ENCODE measurements at places on chromosomes 2 and 18.

DNA sequence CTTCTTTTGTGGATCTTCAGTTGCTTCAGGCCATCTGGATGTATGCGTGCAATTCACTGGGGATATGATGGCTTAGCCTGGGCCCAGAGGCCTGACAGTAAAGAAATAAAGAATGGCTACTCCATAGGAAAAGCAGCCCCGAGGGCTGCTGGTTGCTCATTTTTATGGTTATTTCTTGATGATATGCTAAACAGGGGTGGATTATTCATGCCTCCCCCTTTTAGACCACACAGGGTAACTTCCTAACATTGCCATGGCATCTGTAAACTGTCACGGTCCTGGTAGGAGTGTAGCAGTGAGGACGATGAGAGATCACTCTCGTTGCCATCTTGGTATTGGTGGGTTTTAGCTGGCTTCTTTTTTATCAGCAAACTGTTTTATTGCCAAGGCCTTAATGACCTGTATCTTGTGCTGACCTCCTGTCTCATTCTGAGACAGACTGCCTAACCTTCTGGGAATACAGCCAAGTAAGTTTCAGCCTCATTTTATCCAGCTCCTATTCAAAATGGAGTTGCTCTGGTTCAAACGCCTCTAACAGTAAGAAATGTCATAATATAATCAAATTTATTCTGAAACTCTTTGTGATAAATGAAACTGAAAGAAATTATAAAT lies 60.5 kb downstream of the DSEL start:
- no peak for DNase-seq

- no peak for DNase-seq
Observed at GRCh38 chr2:238848976-238849853, 1.3 kb downstream of the TWIST2 start.

DNA sequence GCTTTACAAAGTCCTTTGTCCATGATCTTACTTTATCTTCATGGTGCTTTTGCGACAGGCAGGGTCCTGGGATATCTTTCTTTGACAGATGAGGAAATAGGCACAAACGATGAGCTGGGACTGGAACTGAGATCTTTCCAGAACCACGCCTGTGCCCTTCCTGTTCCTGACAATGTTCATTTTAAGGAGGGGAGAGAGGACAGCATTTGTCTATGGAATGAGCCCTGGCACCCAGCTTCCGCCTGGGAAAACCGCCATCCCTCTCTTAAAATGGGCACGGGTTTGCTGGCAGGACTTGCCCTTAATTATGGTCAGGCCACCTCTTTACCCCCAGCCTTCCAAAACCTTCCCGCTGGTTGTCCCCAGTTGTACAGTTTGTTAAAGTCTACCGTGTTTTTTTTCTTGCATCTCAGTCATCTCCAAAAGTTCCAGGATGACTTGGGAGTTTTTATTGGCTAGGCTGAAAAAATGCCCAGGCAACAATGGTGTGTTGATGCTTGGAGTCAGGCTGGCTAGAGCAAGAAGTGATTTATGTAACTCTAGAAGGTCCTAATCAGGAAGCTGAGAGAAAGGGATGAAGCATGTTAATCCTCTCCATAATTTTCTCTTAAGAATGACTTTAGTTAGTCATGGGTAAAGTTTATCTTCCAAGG lies 264.9 kb upstream of the EPAS1 start:
- no peak for DNase-seq

GRCh38 chr2:6887751-6888192 lies 10.2 kb downstream of the RSAD2 start:
- DNase-seq, result no peak

DNA sequence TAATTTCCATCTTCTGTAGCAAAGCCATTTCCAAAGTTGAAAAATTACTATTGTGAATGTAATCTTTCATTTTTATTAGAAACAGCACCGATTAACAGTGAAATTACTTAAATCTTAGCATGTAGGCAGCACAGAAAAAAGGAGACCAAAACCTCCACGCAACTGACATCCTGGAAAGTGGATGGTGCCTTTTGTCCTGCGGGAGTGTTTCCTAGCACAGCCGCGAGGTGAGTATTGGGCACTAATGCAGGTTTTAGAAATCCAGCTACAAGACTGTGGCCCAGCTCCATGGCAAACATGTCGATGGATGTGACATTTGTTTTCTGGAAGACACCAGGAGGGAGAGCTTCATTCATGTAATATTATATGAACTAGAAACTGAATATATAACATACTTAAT lies 86.9 kb downstream of the MBP start:
- DNase-seq, result no peak

GRCh38 chr2:16881122-16881521 lies 215.5 kb upstream of the CYRIA start:
- DNase-seq, result no peak

DNA sequence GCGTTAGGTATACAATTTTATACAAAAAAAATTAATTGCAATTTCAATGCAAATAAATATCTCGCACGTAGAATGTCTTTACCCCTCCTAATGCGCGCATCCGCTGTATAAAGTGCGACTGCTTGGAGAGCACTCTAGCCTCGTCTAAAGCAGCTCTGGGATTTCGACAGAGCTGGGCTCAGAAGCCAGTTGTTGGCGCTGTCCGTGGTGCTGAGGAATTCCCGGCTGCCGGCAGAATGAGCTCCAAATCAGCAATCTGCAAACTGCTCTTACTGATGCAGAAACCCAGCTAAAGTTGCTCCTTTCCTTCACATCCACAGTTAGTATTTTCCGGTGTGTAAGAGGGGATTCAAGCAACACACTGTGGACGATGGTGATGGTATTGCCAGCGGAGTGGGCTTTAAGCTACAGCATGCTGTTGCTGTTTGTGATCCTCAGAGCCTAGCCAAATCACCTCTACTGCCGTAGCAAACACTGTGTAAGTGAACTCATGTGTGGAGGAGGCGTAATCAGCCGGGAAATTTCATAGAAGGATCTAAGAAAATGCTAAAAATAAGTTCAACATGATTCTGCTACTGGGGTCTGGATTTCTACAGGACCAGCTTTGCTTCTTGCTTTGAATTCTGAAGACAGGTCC lies at the start of gene VWC2L:
Gene VWC2L, plus strand, starts transcription at position 137 of the 637 bp plus-strand sequence. CDS start 3,140 bp downstream, outside the sequence.
- DNase-seq, result peak; percentile 59

DNA sequence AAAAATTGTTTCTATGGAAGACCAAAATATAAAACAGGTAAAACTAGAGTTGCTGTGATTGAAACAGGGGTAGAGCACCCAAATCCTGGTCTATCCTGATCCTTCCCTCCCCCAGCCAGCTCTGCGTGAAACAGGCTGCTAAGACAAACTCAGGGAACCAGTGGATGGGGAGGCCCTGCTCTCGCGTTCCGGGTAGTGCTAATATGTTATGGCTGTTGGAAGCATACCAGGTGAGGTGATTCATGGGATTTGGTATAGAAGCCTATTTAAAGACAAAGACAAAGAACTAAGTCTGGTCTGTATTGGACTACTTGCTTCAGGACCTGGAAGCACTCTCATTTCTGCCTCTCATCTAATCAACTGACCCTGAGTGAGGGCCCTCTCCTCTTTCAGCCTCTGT lies 63.0 kb upstream of the CCBE1 start:
- no peak for DNase-seq

DNA sequence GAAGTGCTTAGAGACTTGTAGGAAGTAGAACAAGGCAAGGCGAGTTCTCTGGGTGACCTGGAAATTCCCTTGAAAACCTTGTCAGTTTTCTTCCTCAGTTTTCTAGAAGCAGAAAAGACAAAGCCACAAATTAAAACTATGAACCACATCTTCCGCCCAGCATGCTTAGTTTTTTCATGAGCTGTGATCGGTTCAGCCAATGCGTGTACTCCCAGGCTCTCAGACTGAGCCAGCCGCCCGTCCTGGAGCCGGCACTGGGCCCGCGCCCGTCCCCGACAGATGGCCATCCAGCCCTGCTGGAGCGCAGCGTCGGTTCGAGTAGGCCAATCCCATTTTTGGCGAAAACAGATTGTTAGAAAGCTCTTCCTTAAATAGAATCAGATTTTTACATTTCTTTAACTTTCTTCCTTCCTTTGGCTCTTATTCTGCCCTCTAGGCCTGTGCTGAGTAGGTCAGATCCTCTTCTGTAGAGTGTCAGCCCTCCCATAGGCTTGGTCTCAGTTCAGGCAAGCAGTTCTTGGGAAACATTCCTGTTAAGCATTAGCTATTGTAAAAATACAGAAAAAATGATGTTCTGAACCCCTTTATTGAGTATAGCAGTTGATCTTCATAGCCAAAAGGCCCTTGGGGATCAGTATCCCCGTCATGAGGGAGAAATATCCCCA lies 112.5 kb downstream of the NCK2 start:
- DNase-seq, result no peak

DNA sequence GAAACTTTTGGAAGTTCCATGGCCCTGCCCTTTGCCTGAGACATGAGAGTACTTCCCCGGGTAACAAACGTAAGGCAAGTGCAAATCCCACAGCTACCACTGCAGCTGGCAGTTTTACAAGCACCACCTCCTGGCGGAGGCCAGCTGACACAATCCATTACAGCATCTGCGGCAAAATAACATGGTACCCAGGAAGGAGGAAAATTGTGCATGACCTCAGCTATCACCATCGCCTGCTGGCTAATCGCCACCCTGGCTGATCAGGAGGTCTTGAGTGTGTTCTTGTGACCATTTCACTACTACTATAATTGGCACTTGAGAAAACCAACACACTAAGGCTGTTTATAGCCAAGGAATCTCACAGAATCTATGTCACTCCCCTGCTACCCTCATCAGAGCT lies 71.7 kb upstream of the SERPINE2 start:
- DNase-seq, result no peak

DNA sequence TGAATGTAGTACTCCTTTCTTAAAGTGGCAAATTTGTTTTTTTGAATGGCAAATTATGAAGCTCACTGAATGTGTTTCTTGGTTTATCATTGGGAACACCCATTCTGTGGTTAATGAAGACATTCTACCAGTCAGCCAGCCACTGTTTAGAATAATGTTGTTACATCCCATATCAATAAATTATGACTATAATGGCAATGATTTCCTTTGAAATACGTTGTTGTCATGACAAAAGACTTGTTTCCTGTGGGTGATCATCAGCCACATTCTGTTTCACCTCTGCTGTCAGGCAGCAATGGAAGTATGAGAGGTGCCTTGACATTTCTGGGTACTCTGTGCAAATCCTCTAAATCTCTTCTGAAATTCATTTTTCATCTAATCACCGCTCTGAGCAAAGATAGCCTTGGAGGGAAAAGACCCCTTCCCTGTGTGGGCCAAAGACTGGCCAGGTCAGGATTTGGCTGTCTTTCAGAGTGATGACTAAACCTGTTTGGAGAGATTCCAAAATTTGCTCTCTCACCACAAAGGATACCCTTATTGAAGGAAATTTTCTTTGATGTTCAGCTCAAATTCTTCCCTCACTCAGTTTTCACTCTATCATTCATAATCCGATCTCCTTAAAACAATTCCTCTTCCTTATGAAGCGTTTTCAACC lies 869.2 kb downstream of the BCL11A start:
- no peak for DNase-seq

- no peak for DNase-seq
Observed at GRCh38 chr18:33849731-33850130, 271.7 kb downstream of the ASXL3 start.

DNA sequence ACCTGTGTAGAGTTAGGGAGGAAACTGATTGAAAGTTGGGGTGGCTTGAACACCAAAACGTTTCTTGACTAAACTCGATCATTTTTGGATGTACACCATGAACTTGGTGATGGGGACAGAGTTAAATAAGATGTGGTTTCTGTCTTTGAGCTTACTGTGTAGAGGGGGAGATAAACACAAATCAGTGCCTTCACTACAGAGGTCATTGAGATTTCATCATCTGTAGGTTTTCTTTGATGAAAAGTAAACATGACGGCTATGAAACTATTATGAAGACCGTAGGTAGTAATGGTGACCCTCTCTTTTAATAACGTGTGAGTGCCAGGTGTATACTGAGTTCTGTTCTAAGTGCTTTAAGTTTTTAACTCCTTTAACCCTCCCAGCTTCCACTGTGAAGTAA lies 6.5 kb downstream of the LCLAT1 start:
- no peak for DNase-seq

- DNase-seq, result no peak
Observed at GRCh38 chr2:73291093-73291460, 2.3 kb downstream of the EGR4 start.

DNA sequence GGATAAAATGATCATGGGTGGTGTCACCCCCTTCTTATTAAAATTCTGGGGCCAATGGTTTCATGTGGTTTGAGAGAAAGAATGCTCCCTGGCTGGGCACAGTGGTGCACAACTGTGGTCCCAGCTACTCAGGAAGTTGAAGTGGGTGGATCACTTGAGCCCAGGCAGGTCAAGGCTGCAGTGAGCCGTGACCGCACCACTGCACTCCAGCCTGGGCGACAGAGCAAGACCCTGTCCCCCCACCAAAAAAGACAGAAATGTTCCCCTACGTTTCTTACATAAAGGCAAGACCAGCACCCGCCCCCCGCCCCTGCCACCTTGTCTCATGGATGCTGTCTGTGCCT lies 53.0 kb upstream of the ID2 start:
- no peak for DNase-seq

- no peak for DNase-seq
Observed at GRCh38 chr2:98438190-98439133, 6.2 kb upstream of the INPP4A start.

- DNase-seq, result no peak
Observed at GRCh38 chr2:220937245-220937644, 634.9 kb downstream of the EPHA4 start.

DNA sequence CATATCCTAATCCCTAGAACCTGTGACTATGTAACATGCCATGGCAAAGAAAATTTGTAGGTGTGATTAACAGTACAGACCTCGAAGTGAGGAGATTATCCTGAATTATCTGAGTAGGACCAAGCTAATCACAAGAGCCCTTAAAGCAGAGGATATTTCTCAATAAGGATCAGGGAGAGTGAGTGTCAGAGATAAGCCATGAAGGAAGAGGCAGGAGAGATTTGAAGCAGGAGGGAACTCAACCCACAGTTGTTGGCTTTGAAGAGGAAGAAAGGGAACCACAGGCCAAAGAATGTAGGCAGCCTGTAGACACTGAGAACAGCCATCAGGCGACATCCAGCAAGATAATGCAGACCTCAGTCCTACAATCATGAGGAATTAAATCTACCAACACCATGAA lies 229.3 kb downstream of the NBAS start:
- DNase-seq, result no peak

Measured in LNCaP clone FGC (cell line).